Activated naive CD4-positive, alpha-beta T cell treated with Interleukin-2 at 50 U/mL for 16 hours (primary cell): ENCODE measurements at places on chromosomes 11 and 22.

- no peak for DNase-seq
These were observed 35.5 kb downstream of the FZD4 start for GRCh38 chr11:86919557-86920210.

DNA sequence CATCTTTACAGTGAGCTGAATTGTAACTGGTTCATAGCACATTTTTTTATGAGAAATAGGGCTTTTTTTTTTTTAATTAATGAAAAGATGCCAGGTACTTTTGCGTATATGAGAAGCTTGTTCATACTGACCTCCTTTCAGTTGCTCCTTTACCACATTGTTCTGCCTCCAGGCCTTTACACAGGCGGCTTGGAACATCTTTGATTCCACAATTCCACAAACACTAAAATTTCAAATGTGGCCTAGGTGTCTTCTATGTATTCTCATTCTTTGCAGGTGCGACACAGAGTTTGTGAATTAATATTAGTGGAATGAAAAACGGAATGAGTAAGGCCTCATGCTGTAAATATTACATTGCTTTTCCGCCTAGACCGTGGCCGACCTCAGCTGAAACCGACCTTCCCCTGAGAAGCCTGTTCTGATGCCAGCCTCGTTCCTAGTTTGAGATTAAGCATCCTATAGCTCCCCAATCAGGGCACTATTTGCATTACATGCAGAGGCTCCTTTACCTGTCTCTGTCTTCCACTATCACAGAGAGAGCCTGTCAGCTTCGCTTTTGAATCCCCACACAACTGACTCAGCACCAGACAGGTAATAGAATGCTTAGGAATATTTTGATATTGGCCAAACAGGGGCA, 125.8 kb downstream of the LDLRAD3 start:
- DNase-seq = no peak

DNA sequence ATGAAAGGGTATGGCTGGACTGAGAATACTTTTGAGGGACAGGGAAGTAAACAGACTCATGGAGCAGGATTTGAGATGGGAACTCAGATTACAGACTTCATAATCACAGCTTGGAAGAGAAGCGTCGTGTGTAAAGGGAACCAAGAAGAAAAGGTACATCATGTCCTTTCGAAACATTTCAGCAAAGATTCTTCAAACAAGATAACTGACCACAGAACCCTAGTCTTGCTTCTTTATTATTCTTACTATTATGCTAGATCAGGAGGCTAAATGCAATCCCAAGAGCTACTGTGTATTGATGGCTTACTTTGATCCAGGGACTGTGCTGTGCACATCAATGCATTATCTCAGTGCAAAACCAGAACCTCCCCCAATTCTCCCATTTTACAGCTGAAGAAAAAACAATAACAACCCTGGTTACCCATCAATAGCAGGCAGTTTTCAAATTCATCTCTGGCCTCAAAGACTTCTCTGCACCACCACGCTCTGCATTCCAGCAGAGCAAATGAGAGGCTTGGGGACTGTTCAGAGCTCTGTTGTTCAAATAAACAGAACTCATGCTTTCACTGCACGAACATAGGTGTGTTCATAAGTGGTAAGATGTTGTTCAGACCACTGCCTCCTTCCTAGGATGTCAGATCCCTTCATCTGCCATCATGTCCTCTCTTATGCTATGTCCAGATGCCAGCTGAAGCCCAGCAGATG, 104.8 kb upstream of the NAV2 start:
- DNase-seq = no peak

GRCh38 chr11:119788911-119789560, 60.0 kb upstream of the NECTIN1 start:
- DNase-seq = no peak

GRCh38 chr11:126645186-126645585, 289.7 kb downstream of the ST3GAL4 start:
- DNase-seq = no peak

- DNase-seq = no peak
These were observed 7.8 kb upstream of the GRAMD4 start for GRCh38 chr22:46612341-46612903.

- no peak for DNase-seq
These were observed 1.1 kb downstream of the FXYD2 start for GRCh38 chr11:117823294-117823945.

GRCh38 chr22:49968831-49969661, 8.5 kb downstream of the PIM3 start:
- peak; percentile 2 for DNase-seq
